Stimulated activated CD4-positive, alpha-beta T cell treated with anti-CD3 and anti-CD28 coated beads, Interleukin-4, amount 100 ng/mL, for 24 hours (primary cell): ENCODE measurements at places on chromosomes 1 and 21.
A peak's percentile ranks its signal among the peaks of the same experiment; 100 is the strongest.

DNA sequence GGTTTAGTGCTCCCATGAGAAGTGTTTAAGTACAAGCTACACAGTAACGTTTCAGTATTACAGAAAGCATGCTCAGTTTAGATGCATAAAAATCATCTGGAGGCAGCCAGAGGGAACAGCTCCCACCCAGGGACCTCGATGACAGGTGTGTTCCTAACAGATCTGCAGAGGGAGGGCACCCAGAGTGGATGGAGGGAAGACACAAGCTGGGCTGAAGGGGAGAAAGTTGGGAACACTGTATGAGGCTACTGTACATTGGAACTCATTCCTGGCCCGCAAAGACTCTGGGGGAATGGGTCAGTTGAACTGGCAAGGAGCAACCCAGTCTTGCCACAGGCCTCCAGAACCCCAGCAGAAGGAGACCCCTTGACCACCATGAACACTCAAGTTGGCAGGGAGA, 52.4 kb downstream of the ZP4 start:
- no peak for DNase-seq

- DNase-seq: no peak
Measured at GRCh38 chr1:118116909-118117308, 68.1 kb downstream of the SPAG17 start.

- no peak for DNase-seq
Measured at GRCh38 chr1:18817316-18817715, 42.1 kb downstream of the TAS1R2 start.

- DNase-seq: no peak
Measured at GRCh38 chr1:221779771-221780170, 37.9 kb upstream of the DUSP10 start.

GRCh38 chr1:72221811-72222210, 60.5 kb downstream of the NEGR1 start:
- DNase-seq: no peak

DNA sequence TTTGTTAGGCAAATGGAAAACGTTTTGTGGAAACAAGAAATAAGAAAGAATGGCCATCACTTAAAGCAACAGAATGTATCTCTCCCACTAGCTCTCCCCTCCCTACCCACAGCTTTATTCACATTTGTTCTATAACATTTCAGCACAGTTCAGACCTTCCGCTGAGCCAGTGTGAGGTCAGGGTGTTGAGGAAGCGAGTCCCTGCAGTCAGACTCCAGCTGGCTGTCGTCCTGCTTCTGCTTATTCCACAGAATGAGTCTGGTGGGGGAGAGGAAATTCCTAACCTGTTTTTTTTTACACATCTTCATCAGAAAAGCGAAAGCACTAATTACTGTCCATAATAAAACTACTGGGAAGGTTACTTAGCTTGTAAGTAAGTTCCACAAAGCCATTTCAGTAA, 39.0 kb downstream of the MRPL39 start:
- no peak for DNase-seq

DNA sequence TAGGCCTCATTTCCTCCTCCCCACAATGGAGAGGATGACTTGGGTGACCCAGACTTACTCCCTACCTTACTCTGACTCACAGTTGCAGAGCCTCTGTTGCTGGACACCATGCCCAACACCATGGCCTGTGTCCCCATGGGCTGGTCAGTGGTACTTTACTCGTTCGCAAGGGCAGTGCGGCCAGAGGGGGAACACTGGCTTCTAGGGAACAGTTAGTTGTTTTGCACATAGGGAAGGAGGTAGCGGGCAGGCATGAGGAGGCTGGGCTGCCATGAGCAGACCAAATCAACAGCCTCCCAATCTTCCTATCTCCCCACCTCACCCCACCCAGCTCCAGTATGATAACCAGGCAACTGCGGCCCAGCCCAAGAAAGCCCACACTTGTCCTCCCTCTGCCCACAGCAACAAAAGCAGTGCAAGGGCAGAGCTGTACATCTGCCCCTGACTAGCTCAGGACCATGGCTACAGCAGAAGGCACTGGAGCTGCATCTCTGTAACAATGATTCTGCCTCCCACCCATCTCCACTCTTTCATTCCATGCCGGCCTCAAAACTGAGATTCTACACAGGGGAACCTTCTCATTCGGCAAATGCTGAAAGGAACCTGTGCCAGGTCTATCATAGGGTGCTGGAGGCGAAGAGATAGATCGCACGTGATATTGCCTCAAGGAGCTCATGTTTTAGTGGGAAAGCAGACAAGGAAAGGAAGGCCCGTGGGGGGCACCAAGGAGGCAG, 18.6 kb downstream of the TAL1 start:
- no peak for DNase-seq

DNA sequence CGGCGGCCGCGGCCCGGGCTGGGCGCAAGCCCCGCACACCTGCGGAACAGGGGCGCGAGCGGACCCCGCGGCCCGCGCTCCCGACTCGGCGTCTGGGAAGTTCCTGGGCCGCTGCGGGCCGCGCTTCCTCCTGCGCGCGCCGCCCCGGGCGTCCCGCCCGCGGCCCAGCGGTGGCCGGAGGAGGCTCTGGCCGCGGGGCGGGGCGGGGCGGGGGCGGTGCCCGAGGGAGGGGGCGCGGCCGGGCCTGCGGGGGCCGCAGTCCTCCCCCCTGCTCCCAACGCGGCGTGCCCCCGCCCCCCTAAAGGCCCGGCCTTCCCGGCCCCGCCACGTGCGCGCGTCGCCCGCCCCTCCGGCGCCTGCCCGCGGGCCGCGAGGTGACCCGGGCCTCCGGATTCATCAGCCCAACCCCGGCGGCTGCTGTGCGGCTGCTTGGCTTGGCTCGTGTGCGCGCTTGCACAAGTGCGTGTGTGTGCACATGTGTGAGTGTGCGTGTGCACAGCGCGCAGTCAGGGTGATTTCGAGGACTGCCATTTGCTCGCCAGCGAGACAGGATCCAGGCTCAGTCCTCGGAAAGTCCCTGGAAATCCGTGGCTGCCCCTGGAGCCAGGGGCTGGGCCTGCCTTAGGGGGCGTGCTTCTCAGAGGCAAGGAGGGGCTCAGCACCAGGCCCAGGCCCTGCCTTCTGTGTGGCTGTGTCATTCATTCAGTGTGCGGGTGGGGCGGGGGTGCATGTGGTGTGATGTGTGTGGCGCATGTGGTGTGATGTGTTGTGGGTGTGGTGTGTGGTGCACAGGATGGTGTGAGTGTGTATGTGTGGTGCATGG, at the start of gene C2CD2:
C2CD2 (minus strand) TSS at position 188 of the 823 bp plus-strand sequence. CDS start 370 bp downstream, outside the sequence.
- DNase-seq: peak; percentile 12

GRCh38 chr1:84849357-84849975, 43.5 kb downstream of the LPAR3 start:
- no peak for DNase-seq

GRCh38 chr1:206899717-206900116, 2.5 kb downstream of the IL24 start:
- DNase-seq: no peak

- DNase-seq: no peak
Measured at GRCh38 chr1:118486199-118486598, 301.2 kb upstream of the SPAG17 start.

GRCh38 chr1:14659913-14660312, 61.4 kb downstream of the KAZN start:
- DNase-seq: no peak

DNA sequence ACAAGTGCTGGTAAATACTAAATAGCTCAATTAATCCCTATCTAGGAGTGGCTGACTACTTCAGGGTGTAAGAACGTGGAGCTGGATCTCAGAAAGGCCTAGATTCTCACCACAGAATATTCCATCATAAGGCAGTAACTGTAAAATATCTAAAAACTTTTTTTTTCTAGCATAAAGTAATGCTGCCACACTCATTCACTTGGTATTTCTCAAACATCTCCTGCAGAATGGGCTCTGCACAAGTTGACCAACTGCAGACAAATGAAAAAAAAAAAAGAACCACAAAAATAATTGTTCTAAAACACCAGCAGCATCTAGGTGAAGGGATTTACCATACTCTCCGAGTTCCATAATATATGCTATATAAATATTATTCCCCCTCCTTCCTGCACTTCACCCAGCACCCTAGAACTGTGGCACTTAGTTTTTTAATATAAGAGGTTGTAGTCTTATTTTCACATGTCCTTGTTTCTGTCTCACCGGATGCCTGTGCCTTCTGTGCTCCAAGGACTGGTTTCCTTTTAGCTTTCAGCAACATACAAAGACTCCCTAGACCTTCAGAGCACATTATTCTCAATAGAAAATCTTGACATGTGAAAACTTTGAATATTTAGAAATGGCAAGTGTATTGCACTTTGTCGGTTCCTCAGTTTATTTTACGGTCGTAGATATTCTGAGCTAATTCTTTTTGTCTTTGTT, 8.9 kb downstream of the VSIG8 start:
- DNase-seq: no peak

GRCh38 chr1:7266561-7266960, 481.3 kb downstream of the CAMTA1 start:
- no peak for DNase-seq

DNA sequence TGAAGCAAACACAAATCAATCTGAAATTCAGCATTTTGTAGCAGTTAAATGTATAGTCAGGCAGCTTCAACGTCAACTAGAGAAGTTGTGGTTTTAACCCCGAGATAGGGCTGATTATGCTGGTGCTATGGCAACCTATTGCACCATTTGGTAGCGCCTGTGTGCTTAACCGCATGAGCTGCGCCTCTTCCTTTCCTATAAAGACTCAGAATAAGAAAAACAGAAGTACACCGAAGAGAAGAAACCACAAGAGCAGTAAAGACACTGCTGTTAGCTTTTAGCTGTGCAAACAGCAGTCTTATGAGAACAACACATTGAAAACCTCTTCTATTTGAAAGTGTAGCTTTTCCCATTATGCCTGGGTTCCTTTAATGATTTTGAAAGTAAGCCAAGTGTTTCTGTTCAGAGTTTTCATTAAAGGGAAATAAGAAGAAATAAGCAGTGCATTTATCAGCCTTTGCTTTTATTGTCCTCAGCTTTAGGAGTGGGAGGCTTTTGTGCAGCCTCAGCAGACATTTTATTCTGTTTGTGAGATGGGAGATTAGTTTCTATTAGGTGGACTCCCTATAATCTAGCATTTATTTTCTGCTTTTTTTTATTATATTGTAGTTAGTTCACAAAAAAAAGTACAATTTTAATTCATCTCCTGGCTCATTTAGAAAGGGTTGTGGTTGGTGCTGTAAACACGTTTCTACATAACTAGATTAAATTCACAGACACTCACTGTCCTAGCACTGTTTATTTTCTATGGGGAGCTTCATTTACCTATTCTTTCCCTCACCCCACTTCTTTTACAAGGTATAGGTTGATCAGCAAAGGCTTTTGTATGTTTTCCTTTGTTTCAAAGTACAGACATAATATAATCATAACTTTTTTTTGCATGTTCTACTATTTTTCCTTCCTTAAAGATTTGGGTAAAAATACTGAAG, 43.3 kb downstream of the PTPRC start:
- peak; percentile 85 for DNase-seq

DNA sequence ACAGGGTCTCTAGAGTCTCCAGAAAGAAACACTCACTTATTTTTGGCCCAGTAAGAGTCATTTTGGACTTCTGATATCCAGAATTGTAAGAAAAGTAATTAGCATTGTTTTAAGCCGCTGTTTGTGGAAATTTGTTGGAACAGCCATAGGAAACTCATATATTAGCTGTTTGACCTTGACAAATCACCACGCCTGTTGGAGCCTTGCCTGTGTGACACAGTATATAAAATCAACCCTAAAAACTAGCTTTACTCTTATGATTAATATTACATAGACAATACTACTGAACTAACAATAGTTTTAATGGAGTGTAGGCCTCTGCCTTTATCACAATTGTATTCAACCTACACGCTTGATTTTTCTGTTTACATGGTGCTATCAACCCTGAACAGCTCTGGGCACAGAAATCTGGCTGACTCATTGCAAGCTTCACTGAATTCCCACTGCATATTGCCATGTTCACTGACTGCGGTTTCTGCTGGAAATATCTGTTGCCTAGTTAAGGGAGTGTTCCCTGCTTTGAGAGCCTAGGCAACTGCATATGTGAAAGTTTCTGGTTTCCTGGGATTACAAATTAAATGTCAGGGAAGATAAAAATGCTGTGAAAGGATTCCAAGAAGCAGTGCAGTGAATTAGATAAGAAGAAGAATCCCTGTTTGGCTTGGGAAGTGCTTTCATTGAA, 419.5 kb upstream of the DEPDC1 start:
- DNase-seq: no peak

GRCh38 chr1:218938259-218938658, 235.4 kb upstream of the LYPLAL1 start:
- no peak for DNase-seq

- no peak for DNase-seq
Measured at GRCh38 chr1:26986658-26987057, 6.8 kb upstream of the TRNP1 start.

DNA sequence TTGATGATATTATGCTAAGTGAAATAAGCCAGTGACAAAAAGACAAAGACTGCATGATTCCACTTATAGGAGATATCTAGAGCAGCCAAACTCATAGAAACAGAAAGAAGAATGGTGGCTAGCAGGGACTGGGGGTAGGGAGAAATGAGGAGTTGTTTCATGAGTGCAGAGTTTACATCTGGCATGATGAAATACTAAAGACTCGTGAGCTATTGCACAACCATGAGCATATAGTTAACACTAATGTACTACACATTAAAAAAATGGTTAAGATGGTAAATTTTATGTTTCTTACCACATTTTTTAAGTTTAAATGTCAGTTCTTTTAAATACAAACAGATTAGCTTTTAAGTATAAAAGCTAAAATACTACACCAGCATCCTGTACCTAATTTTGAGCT, 57.8 kb downstream of the ESRRG start:
- DNase-seq: no peak

GRCh38 chr1:172322219-172323061, 98.0 kb upstream of the C1orf105 start:
- DNase-seq: no peak

DNA sequence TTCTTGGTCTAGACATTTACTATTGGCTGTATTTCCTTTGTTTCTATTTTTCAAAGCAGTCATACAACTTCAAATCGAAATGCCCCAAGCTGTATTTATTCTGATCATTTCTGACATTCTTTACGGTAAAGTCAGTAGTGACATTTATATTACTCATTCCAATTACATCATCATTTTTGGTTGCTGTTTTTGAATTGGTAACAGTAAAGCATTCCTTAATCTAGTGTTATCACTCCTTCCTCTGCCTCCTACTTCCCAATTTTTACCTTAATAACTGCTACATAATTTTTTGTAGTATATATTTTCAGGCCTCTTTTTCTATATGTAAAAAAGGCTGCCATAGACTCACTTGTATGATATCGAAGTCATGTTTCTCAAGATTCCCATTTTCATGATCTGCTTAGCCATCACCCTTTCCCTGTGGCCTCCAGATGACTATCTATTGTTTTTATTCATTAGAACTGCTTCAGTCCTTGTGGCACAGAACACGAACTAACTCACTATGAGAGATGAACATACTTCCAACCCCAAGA, 167.2 kb downstream of the RUNX1 start:
- no peak for DNase-seq

GRCh38 chr1:168260393-168260792, 20.3 kb upstream of the TBX19 start:
- no peak for DNase-seq

- DNase-seq: no peak
Measured at GRCh38 chr1:190897233-190897632, 419.6 kb upstream of the BRINP3 start.

GRCh38 chr1:106603616-106604015, 452.9 kb upstream of the PRMT6 start:
- no peak for DNase-seq
